ENCODE measurements at places on chromosomes 11 and 22.

DNA sequence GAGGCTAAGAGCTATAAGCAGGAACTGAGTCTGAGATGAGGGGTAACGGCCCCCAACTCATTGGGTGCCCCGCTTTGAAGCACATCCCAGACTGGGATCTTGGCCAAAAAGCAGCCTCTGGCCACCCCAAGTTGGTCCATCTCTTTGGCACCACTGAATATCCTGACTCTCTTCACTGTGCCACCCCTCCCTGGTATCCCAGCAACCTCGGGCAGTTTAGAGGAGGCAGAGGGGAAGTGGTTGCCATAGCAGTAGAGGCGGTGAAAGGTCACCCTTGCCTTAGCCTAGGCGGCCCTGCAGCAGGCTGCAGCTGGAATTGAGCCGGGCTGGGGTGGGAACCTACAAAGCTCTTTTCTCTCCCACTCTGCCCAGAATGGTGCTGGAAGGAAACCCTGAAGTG, 1.1 kb downstream of the PELI3 start:
- DNase-seq, result no peak

- no peak for DNase-seq
Measured at GRCh38 chr11:83475760-83476159, 189.6 kb upstream of the CCDC90B start.

- no peak for DNase-seq
Measured at GRCh38 chr11:61417670-61418069, 12.1 kb downstream of the CPSF7 start.

- no peak for DNase-seq
Measured at GRCh38 chr11:12962306-12962705, 46.8 kb upstream of the RASSF10 start.

DNA sequence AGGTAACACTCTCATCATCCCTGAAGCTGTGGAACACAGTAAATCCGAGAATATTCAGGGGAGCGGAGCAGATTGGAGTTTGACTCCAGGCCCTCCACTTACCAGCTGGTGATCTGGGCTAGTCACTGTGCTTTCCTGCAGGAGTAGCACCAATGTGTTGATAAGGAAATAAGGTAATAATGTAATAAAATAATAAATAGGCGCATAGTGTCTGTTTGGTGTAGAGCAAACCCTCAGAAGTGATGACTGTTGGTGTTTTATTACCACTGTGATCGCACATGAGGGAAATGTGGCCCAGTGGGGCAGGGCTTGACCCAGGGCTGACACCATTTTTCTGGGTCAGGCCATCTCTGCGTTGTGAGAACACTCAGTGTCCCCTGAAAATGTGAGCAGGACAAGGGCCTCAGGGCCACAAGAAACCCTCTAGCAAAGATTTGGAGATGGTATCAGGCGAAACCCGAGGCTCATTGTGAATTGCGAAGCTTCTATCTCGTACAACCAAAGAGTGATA, 563.9 kb upstream of the B3GAT1 start:
- no peak for DNase-seq

- DNase-seq, result no peak
Measured at GRCh38 chr11:16078936-16079335, 277.4 kb downstream of the SOX6 start.

- DNase-seq, result no peak
Measured at GRCh38 chr11:123238297-123238696, 43.2 kb upstream of the CLMP start.

DNA sequence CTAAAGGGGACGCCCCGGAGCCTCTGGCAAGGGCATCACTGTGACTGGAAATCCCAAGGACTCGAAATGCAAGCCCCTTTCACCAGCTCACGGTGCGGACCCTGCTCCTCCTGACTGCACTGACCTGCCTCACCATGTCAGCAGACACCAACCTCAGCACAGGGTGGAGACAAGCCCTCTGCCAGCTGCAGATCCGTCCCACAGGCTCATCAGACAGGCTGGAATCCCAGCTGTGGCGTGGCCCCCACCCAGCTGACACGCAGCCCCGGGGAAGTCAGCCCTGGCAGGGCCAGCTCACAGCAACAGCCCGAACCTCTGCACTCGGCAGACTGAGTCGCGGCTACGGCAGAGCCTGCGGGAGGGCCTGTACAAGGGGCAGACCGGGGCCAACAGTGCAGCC, 36.8 kb downstream of the BRD1 start:
- DNase-seq, result no peak

- no peak for DNase-seq
Measured at GRCh38 chr22:28207281-28208030, 288.4 kb upstream of the PITPNB start.

DNA sequence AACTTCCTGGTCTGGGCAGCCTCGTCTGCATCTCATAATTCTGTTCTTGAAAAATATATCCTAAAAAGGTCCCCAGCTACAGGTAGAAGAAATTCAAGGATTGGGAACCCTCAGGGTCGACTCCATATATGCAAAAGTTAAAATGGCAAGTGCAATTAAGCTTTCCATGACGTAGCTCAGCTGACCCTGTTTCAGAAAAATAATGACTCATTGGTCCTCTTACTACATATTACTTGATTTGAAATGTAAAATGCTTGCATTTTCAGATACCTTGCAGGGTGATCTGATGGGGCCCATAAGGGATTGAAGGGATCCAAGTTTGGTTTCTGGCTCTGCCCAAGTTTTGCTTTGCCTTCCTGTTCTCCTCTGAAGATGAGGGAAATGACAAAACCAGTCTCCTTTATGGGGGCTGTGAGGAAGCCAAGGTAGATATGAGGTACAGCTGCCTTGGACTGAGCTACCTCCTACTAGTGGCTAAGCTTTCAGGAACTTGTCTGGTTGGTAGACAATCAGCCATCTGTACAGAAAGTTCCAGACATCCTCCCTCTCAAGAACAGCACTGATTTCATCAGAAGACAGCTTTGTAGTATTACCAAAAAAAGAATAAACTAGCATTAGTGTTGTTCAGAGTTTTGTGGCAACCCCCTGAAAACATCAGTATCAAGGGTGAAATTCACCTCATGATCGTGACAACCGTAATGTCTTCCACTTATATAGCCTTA, 177.3 kb downstream of the DBX1 start:
- DNase-seq, result no peak

GRCh38 chr11:96299155-96299888, 43.7 kb downstream of the MAML2 start:
- no peak for DNase-seq

- no peak for DNase-seq
Measured at GRCh38 chr11:33452836-33453624, 195.8 kb downstream of the HIPK3 start.

GRCh38 chr11:67252831-67253239, 13.4 kb upstream of the GRK2 start:
- peak; percentile 49 for DNase-seq

DNA sequence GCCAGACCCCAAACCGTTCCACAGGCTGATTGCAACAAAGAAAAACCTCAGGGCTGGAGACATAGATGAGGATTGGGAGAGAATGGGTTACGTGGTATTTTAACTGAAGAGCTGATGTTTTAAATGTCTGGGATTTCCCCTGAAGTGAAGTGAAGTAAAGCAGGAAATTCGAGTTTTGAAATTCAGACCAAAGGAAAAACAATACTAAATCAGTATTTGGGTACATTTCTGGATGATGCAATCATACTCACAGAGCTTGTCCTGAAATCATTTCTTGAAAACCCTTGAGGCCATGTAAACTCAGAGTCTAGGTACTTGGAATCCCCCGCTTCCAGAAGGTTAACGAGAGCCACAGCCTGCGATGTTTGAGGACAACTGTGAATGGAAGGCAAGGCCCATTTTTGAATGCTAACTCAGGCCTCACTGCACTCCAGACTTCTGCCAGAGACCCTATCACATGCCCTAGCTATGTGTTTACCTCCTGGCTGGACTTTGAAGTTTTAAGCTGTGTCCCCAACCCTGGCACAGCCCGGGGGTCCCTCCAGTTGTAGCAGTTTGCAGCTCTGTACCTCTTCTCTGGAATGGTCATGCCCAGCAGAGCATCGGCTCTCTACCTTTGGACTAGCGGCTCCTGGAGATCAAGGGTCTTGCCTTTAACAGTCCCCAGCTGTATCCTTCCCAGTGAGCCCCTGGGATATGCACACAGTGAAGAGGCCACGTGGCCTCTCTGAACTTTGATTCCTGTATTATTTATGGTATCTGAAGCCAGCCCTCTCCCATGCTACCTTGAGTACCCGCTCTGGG, 5.4 kb upstream of the FTH1 start:
- DNase-seq, result no peak

- no peak for DNase-seq
Measured at GRCh38 chr11:10309163-10310093, 4.6 kb downstream of the ADM start.

GRCh38 chr11:6602096-6602940, 1.1 kb downstream of the RRP8 start:
- DNase-seq, result no peak

DNA sequence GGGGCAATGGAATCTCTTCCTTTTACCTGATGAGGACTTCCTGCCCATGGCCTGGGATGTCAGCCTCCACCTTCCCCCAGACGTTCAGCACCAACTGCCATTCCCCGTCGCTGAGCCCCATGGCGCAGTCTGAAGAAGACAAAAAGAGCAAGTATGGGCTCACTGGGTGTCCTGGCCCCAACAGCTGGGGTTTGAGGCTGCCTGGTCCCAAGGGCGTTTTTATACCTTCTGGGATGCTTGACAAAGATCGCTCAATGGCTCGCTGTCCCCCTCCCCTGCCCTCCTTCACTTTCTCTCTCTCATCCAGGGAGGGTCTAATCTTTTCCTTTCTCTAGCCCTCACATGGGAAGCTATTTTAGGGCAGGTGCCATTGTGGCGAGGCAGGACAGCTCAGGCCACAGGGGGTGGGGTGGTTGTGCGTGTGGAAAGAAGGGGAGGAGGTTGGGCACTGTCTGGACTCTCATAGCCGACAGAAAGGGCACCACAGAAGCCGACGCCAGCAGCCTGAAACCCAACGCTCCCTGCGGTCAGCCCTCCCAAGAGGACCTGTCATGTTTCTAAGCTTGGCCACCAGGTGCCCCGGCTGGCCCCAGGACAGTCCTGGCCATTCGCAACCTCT, at the start of gene MB:
Gene MB, minus strand, starts transcription at position 193 of the 619 bp plus-strand sequence. Its CDS starts 72 bp downstream, at position 121.
- no peak for DNase-seq

DNA sequence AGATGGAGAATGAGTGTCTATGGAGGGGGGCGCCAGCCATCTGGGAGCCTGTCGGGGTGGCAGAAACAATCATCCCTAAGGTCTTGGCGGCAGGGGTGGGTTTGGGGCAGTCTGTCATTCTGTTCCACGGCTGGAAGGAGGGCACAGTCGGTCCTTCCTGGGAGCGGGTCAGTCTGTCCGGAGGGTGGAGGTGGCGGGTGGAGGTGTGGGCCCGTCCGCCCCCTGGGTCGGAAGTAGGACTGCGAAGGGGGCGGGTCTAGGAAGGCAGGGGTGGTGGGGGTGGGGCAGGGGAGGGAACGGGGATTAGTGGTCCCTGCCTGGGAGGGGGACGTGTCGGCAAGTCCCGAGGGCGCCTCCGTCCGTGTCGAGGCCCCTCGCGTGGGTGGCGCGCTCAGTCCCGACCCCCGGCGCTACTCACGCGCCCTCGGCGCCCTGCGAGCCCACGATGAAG, 461 bp downstream of the TBC1D10A start:
- DNase-seq, result no peak

- DNase-seq, result no peak
Measured at GRCh38 chr11:35930466-35930865, 13.4 kb upstream of the LDLRAD3 start.

- peak; percentile 79 for DNase-seq
Measured at GRCh38 chr11:114183044-114183511, 113.1 kb upstream of the NNMT start.

- no peak for DNase-seq
Measured at GRCh38 chr11:110508786-110509185, 79.0 kb downstream of the FDX1 start.

GRCh38 chr11:61392981-61393595, 701 bp downstream of the TMEM216 start:
- no peak for DNase-seq

GRCh38 chr11:66386171-66387069, 14.9 kb upstream of the SLC29A2 start:
- peak; percentile 82 for DNase-seq

DNA sequence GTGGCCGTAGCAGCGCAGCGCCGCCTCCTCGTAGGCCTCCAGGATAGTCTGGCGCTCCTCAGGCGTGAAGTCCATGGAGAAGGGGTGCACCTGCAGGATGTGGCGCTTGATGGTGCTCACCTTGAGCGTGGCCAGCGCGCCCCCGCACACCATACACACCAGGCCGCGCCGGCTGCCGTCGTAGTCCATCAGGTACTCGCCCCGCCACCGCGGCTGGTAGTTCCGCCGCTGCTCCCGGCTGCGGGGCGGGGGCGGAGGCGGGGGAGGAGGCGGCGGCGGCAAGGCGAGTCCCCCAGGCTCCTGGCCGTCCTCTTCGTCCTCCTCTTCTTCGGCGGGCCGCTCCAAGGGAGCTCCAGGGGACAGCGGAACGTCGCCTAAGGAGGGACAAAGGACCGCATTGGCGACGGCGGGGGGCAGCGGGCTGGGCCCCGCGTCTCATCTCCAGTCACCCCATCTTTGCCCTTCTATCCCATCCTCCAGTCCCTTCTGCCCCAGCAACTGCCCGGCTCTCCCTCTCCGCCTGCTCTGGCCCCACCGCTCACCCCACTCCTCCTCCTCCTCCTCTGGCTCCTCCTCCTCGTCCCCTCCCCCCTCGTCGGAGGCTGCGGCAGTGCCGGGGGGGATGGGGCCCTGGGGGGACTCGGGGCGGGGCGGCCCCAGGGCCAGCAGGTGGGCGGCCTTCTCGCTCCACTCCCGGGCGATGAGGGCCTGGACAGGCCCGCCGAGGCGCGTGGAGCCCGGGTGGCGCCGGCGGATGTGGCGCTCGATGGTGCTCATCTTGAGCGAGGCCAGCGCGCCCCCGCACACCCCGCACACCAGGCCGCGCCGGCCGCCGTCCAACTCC, 4.9 kb downstream of the ZFTA start:
- DNase-seq, result no peak

DNA sequence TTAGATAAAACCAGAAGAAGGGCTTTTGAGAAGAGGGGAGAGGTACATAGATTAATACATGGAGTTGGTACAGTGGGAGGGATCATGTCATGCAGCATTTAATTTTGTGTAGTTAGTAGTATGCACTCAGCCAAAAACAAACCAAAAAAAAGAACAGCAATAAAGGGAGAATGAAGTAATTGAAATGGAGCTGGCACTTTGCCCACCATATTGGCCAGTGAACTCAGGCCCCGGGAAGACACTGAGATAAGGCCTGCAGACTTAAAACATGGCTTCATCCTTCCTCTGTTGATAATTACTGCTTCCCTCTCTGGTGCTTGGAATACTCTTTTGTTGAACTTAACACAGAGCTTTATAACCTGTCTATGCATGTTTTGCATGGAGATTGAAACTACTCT, 3.1 kb downstream of the PANX1 start:
- no peak for DNase-seq

GRCh38 chr11:34140149-34140548, 34.7 kb downstream of the NAT10 start:
- DNase-seq, result no peak

GRCh38 chr11:65423516-65424204, 1.1 kb downstream of the NEAT1 start:
- DNase-seq, result peak; percentile 60
